GM04504 (cell line): ENCODE measurements at places on chromosomes 6 and 20.

- no peak for DNase-seq
These were observed 73.5 kb downstream of the TNFRSF21 start for GRCh38 chr6:47235964-47236760.

DNA sequence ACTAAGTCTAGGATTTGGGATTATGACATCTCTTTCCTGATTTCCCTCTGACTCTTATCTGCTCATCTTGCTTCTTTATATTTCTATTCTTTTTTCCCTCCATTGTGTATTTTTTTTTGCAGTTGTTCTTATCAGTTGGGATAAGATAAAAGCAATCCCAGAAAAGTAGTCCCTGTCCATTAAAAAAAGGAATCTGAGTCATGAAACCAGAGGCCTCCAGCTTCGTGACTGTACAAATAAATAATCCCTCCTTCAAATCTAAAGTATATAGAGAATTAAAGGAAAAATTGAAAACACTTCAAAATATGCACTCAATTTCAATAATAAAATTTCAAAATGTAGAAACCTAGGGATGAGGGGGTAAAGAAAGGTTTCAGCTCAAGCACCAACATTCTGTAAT lies 317.8 kb upstream of the NT5E start:
- DNase-seq, result no peak

DNA sequence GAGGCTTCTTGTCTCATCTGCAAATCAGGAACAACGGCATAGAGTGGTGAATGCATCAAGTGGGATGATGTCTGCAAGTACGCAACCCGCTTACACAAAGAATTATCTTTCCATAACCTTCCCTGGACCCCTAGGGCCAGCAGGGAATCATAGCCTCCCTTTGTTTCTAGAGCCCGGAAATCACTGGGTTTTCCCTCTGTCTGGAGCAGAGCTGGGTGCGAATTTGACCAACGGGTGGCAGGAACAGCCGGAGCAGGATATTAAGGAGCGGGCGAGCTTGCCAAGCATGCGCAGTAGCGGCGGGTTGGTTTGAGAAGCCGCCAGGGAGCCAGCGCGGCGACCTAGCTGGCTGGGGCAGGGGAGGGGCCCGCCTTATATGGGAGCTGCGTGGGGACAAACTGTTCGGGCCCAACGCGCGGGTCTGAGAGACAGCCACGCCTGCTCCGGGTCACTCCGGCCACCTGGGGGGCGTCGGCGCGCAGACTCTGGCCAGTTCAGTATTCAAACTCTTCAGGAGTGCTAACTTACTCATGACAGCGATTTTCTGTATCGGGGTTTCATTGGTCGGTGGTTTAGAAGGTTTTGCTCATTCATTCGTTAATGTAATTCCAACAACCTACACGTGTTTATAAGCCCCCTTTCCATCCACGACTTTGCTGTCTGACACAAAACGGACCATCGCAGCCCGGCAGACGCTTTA lies 1.6 kb upstream of the KIF16B start:
- peak; percentile 33 for DNase-seq

DNA sequence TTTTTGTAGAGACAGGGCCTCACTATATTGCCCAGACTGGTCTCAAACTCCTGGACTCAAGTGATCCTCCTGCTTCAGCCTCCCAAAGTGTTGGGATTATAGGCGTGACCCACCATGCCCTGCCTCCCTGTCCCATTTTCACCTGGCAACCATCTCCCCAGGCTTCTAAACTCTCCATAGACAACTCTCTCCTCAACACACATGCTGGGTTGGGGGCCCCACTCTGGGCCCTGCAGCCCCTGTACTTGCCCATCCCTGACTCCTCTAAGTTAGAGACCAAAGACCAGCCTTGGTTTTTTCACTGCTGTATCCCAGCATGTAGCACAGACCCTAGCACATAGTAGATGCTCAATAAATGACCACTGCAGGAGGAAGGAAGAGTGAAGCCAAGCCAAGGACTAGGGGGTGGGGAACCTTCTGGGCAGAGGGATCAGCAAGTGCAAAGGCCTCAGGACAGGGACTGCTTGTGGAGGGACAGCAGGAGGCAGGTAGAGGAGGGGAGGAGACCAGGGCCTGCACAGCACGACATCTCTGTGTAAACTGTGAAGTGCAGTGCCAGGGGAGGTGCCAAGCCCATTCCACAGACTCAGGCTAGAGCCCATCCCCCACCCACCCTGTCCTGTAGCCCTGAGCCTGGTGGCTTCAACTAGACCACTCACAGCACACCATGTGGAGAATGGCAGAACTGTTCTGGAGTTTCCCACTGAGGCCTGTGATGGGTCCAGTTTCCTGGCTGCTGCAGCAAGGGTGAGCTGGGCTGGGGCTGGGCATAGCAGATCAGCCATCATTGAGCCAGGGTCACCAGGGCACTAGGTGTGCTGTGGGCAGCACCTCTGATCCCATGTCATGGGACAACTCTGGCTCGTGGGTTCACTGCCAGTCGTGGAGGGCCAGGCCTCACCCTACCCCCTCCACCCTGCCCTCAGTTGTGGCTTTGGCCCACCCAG lies 3.4 kb upstream of the SRC start:
- no peak for DNase-seq

GRCh38 chr6:166582258-166582657 lies 4.2 kb downstream of the RAMACL start:
- DNase-seq, result peak; percentile 75

DNA sequence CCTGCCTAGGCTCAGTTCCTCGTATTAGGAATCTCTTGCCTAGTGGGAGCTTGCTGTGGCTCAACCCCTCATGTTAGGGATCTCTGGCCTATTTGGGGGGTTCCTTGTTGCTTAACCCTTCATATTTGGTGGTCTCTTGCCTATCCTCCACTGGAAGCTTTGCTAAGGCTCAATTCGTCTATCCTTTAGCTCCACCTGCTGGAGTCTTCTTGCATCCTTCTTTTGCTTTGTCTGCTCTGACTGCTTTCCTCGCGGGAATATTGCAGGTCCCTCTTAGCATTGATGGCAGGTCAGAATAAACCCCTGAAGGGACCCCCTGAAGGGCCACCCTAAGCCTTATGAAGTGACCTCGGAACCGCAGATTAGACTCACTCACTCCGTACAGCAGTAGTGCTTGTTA lies 203.0 kb upstream of the TBX18 start:
- peak; percentile 13 for DNase-seq

DNA sequence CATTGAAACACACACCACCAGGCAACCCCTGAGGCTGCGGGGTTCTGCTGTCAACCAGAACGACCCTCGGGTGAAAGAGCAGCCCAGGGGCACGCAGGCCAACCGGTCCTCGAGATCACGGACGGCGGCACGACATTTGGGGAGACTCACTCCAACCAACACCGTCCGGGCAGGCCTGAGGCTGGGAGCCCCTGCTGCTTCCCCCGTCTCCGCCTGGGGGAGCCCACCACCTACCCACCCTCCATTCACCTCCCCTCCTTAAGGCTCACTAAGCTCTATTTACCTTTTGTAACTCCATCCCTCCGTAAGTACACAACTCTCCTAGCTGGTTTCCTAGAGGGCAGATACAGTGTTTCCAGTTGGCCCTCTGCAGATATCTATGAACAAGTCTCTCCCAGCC lies 971.3 kb upstream of the DEFB115 start:
- no peak for DNase-seq

- DNase-seq, result no peak
These were observed 2.2 kb downstream of the IBTK start for GRCh38 chr6:82245376-82245775.

DNA sequence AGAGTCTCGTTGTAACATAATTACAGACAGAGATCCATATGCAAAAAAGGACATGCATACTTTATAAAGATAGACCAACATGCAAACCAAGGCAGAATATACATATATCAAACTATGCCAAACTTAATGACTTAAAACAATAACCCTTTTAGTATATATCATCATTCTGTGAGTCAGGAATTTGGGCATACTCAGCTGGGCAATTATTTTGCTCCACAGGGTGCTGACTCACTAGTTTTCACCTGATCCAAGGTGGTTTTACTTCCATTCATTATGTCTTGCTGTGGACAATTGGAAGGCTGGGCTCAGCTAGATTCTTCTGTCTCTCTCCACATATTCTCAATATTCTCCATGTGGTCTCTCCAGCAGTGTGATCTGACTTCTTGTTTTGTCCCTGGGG lies 41.2 kb upstream of the RNF146 start:
- DNase-seq, result no peak

DNA sequence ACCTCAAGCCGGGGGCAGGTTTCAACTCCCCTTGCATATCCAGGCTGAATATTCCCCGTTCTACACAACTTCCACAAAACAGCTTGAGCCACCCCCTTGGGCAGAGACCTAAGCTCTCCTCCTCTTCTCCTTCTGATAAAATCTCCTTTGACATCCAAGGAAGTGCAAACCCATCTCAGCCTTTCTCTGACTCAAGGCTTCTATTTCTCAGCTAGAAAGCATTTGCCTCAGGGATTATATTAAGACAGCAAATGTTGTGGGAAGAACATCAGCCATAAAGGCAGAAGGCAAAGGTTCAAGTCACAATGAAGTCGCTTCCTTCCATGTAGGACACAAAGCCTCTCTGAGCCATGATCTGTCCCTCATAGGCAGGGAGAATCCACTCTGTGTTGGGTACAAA lies 386.6 kb upstream of the ARID1B start:
- no peak for DNase-seq

DNA sequence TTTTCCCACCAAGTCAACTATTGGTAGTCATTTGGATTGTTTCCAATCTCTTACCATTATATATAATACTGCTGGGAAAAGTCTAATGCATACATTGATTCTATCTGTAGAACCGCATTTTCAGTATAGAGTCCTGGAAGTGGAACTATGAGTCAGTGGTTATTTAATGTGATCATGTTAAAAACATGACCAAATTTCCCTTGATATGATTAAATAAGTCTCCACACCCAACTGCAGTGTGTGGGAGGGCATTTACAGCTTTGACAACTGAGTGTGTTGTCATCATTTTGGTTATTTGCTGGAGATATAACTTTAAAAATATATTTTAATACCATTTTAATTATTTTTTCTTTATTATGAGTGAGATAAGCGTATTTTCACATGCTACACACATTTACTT lies 1027.6 kb downstream of the EYS start:
- DNase-seq, result no peak

DNA sequence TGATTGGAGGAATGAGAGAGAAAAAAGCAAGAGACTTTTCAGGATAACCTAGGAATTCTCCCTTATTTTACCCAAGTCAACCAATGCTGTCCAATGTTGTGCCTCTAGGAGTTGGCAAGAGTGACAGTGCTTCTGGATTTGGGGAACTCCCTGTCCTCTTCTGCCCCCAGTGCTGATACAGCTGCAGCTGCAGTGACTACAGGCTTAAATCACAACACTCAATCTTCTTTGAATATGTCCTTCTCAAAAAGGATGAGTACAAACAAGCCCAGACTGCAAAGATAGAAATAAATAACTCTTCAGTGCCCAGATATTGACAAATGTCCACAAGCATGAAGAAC lies 141.0 kb upstream of the COL21A1 start:
- no peak for DNase-seq

GRCh38 chr6:37305841-37306425 lies 47.9 kb upstream of the RNF8 start:
- no peak for DNase-seq

- no peak for DNase-seq
These were observed 110.6 kb downstream of the ARID1B start for GRCh38 chr6:156887623-156888269.

- no peak for DNase-seq
These were observed 19.8 kb downstream of the ATG5 start for GRCh38 chr6:106305740-106306139.

DNA sequence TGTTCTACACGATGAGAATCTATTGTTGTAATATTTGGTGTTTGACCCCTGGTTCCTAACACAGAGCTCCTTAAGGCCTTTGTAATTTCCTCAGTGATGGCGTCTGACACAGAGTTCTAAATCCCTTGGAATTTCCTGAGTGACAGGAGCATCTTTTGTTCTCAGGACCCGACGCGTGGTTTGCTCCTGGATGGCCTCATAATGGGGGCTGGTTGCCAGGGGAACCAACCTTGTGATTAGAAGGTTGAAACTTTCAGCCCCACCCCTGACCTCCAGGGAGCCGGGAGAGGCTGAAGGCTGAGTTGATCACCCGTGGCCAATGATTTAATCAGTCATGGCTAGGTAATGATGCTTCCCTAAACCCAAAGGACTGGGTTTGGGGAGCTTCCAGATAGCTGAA lies 20.5 kb upstream of the ZNF133 start:
- no peak for DNase-seq
